Stimulated activated CD8-positive, alpha-beta memory T cell treated with anti-CD3 and anti-CD28 coated beads, Interleukin-2, amount 100 ng/mL, for 1 hour (primary cell): ENCODE measurements at places on chromosomes 2 and 18.

- no peak for DNase-seq
Measured at GRCh38 chr2:71155846-71156245, 25.4 kb downstream of the MPHOSPH10 start.

DNA sequence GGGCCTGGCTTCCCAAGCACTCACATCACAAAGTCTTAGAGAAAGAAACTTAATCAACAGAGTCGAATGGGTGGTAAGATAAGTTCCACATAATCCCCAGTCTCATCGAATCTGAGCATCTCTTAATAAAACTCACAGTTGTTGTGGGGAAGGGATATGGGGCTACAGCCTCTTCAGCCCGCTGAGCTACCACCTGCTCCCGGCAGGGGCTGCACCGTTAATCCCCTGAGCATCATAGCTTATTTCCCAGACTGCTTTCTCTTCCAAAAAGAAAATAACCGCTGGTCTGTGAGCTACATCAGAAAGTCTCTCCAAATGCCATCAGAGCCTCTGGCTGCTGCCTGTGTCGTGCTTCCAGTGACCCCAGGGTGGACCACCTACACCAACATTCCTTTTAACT lies 139.4 kb upstream of the CELF4 start:
- DNase-seq = no peak

- no peak for DNase-seq
Measured at GRCh38 chr2:125667630-125668029, 988.3 kb upstream of the GYPC start.

DNA sequence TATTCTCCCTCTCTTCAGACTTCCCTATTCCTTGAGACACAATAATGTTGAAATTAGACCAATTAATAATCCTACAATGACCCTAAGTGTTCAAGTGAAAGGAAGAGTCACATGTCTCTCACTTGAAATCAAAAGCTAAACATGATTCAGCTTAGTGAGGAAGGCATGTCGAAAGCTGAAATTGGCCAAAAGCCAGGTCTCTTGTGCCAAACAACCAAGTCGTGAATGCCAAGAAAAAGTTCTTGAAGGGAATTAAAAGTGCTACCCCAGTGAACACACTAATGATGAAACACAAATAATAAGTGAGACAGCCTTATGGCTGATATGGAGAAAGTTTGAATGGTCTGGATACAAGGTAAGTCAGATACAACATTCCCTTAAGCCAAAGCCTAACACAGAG lies 115.4 kb downstream of the PXDN start:
- no peak for DNase-seq

DNA sequence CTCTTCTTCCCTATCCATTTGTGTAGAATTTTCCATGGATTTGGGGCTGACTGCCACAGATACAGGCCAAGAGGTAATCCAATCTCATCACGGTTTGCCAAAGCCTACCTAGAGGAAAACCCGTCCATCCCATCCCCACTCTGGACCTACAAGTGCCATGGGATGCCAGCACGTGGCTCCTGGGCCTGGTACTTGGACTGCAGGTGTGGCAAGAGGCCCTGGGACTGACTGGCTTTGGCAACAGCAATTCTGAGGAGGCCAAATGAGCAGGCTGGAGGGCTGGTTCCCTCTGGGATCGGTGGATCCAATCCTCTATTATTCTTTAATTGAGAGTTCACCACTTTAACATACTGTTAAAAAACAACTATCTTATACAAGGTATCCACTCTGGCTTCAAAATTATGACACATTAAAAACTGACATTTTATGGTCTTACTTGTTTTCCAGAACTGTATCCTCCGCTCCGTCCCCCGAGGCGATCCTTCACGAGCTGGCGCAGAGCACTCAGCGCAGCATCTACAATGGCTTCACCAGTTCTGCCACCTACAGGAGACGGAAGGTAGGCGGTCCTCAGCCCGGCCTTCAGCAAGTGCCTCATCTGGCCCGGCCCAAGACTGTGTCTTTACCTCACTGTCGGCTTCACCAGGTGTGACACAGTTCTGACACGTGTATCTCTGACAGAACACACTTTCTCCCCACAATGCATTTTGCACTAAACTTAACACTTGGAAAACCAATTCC lies 19.8 kb downstream of the PDIA6 start:
- no peak for DNase-seq

DNA sequence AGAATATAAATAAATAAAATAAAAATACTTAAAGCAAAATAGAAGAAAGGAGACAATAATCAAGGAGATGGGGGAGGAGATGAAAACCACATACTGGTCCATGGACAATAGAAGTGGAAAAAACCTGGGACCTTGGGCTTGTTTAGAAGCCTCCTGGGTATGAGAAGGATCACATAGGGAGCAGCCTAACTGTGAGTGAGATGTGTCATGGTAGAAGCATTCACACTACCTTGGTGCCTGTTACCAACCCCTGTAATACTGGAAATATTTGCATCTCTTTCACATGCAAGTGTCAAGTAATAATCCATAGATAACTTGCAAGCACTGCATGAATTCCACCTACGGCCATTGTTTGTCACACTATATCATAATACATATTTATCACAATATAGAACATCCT lies 23.2 kb upstream of the RNF103 start:
- no peak for DNase-seq

DNA sequence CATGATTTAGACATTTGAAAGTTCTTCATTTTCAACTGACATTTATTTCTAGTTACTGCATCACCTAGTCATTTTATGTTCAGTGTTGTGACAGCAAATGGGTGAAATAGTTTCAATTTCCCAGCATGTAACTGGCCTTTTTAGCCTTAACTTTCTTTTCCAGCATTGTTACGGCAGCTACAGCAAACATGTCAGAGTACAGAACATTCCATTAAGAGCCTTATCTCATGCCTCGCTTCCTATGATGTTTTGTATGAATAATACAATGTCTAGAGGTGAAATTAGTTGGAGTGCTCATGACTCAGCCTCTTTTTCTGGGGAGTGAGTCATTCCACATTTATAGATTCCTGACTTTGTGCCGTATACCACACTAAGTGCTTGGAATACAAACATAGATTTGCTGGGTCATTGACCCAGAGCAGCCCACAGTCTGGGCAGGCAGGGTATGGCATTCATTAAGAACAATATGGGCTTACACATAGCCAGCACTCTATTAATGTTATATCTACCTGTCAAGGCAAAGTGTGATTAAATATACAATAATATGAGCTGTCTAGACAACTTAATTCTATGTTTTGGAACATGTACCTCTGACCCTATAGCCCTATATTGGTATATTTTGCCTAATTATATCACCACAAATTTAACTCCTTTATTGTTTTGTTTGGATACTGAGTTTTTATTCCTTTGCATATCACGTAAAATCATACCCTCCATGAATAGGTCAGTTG lies 72.2 kb downstream of the MAP2 start:
- DNase-seq = no peak

GRCh38 chr2:177332026-177332991 lies 60.3 kb upstream of the AGPS start:
- DNase-seq = no peak

- DNase-seq = no peak
Measured at GRCh38 chr2:231527955-231528635, 2.1 kb downstream of the NMUR1 start.

GRCh38 chr2:186737732-186738508 lies 44.1 kb downstream of the FAM171B start:
- DNase-seq = no peak
